ENCODE measurements at places on chromosomes 1 and 21.

DNA sequence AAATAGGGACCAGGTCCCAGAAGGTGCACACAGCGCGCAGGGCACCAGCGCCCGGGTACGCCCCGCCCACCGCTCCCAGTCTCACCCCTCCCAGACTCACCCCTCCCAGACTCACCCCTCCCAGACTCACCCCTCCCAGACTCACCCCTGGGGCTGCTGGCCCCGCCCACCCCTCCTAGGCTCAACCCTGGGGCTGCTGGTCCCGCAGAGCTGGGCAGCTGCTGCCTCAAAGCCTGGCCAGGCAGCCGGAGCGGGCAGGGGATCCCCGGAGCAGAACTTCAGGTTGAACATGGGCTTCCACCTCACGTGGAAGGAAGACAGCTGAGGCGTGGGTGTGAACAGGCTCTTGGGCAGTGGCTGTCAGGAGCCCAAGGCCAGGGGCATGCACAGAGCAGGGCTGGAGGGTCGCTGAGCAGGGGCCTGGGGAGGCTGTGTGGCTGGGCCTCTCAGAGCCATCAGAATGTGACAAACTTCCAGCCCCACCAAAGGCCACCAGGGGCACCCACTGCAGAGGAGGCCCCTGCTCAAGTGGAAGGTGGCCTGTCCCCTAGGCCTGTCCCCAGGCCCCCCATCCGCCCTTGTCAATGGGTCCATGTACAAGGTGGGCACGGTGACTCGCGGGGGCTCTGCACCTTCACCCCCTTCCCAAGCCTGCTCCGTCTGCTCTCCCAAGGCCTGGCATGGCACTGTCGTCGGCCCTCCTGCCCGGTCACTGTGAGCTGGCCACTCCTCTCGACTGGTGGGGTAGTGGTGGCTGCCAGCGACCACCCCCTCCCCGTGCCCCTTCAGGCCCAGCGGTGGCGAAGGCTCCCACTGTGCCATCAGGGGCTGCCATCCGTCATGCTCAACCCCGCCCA is 20.4 kb upstream of the SUMO3 start:
- DNase-seq, result no peak

- peak; percentile 48 for DNase-seq
Observed at GRCh38 chr1:154199563-154199879, 6.6 kb downstream of the CFAP141 start.

DNA sequence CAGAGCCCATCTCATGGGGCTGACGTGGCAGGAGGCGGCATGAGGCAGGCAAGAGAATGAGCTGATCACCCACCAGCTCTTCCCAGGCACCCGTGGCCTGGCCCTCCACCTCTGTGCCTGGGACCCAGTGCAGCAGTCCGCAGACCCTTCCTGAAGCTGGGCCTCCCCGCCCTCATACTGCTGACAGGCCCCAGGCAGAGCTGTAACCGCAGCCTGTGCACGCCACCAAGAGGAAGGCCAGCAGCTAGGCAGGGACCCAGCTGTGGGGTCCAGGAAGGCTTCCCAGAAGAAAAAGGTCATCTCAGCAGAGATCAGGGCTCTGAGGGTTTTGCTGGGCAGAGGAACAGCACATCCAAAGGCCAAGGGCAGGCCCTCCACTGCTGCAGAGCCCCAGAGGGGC is 9.8 kb upstream of the MTFR1L start:
- no peak for DNase-seq

DNA sequence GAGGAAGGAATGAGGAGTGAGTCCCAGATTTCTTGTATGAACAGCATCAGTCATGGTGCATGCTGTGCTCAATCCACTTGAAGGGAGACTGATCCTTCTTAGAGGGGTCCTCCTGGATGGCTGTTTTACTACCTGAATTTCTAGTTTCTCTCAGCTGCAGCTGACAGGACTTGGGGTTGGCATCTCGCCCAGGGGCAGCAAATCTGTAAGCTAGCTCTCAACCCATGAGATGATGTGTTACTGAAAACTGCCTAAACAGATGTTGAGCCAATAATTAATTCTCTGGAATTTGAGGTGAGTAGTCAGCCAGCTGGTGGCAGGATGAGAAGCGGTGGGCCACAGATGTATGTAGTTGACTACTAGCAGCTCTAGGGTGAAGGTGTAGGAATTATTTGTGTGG is 19.6 kb downstream of the BACH1 start:
- peak; percentile 59 for DNase-seq

DNA sequence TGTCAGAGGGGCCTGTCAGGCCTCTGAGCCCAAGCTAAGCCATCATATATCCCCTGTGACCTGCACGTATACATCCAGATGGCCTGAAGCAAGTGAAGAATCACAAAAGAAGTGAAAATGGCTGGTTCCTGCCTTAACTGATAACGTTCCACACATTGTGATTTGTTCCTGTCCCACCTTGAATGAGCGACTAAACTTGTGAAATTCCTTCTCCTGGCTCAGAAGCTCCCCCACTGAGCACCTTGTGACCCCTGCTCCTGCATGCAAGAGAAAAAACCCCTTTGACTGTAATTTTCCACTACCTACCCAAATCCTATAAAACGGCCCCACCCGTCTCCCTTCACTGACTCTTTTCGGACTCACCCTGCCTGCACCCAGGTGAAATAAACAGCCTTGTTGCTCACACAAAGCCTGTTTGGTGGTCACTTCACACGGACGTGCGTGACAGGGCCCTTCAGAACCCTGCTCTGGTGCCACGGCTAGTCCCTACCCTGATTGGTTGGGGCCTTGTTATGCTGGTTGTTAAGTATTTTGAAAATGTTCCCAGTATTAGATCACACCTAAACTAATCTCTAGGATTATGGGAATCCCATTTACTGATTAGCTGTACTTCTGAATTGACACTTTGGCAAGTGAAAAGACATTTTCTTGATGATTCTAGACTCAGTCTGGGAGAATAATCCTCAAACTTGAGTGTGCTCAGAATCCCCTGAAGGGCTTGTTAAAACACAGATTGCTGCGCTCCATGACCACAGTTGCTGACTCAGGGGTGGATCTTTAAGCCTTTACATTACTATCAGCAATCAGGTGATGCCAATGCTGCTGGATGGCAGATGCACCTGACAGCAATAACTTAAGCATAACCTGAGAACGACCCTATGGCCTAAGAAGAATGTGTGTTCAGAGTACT is 28.8 kb upstream of the SPATA6 start:
- no peak for DNase-seq

- no peak for DNase-seq
Observed at GRCh38 chr1:52771384-52771783, 45.1 kb downstream of the ZYG11B start.

DNA sequence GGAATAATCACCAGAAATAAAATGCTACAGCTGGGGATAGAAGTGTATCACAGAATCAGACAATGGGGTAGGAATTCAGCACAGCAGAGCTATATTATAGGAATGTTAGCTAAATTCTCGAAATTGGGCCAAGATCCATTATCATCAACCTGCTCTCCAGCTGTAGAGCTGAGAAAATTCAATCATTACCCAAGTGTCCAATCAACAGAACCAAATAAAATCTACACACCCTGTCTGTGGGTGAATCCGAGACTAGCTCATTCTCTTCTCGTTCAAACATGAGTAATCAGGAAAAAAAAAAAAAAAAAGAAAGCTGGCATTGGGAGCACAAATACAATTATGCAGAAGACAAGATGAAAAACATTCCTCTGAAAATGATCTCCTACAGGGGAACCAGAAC is 119.2 kb downstream of the CDC7 start:
- DNase-seq, result no peak

GRCh38 chr1:89953929-89954328 is 41.0 kb upstream of the ZNF326 start:
- DNase-seq, result no peak

GRCh38 chr21:34133392-34133791 is 60.0 kb downstream of the MRPS6 start:
- DNase-seq, result no peak

- peak; percentile 81 for DNase-seq
Observed at GRCh38 chr1:117284399-117285215, 73.9 kb upstream of the VTCN1 start.

GRCh38 chr1:91523482-91523881 is 22.8 kb downstream of the CDC7 start:
- DNase-seq, result no peak

GRCh38 chr1:89466307-89466930 is 58.2 kb upstream of the LRRC8B start:
- no peak for DNase-seq

GRCh38 chr1:92298573-92299476 is at the start of the genes GLMN and RPAP2:
Gene GLMN (minus strand): TSS chr1:92298987. CDS start chr1:92297999, 988 bp downstream.
Gene RPAP2 (plus strand): TSS chr1:92299059. CDS start chr1:92299074, 15 bp downstream.
- DNase-seq, result peak; percentile 87

DNA sequence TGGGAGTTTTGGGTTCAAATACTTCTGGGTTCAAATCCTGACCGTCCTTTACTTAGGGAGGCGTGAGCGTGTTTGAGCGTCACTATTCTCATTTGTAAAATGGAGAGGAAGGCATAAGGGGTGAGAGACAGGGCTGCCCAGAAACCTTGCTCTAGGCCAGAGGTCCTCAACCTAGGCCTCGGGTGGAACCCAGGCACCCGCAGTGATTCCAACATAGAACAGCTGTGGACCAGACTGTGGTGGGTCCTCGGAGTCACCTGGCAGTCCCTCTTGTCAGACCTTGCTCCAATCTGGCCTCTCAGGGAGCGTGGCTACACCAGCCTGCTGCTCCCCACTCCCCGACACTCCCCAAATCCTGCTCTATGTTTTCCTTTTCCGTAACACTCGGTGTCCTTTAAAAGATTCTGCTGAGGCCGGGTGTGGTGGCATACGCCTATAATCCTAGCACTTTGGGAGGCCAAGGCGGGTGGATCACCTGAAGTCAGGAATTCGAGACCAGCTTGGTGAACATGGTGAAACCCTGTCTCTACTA is 116.4 kb downstream of the PGBD5 start:
- no peak for DNase-seq

DNA sequence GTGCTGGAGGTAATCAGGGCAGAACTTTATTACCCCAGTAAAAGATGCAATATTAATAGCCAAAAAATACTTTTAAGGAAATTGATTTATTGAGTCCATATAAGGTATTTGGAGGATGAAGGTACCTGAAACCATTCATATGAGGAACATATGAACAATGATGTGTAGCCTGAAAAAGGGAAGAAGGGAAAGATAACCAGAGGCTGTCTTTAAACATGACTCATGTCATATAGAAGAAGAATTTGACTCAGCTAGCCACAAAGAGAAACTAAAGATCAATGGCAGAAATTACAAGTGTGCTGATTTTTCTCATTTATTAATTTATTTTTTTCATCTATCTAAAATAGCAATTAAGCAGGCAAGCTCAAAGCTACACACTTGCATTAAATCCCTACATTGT is 136.2 kb upstream of the DUSP10 start:
- peak; percentile 9 for DNase-seq

GRCh38 chr1:210437111-210437510 is 108.4 kb downstream of the HHAT start:
- DNase-seq, result no peak

DNA sequence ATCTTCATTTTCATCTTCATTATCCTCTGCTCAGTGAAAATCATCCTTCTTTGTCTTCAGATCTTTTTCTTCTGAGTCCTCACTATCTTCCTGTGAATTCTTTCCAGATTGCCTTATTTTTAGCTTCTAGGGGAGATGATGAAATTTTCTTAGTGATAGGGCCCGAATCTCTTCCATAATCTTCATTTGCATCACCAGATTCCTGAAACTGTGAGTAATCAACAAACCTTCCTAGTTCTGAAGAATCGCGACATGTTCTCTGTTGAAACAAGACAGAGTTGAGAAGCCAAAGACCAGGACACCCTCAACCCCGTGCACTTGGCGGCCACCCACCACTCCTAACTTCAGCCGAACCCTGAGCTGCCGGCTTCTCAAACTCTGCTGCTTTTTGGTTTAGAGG is 92.8 kb upstream of the CDC42BPA start:
- peak; percentile 58 for DNase-seq

GRCh38 chr1:145858238-145858900 is 512 bp downstream of the PIAS3 start:
- DNase-seq, result peak; percentile 49

DNA sequence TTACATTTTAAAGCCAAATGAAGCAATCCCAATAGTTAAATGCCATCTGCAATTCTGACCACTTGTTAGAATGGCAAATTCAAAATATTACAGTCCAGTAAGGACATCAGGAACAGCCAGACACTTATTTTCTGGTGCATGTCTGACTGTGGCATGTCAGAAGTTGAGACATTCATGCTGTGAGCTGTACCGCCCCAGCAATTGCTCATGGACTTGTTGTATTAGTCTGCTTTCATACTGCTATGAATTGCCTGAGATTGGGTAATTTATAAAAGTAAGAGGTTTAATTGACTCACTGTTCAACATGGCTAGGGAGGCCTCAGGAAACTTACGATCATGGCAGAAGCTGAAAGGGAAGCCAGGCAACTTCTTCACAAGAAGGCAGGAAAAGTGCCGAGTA is 19.1 kb downstream of the DDAH1 start:
- peak; percentile 84 for DNase-seq

GRCh38 chr1:34865981-34866761 is 6.6 kb upstream of the SMIM12 start:
- peak; percentile 67 for DNase-seq

DNA sequence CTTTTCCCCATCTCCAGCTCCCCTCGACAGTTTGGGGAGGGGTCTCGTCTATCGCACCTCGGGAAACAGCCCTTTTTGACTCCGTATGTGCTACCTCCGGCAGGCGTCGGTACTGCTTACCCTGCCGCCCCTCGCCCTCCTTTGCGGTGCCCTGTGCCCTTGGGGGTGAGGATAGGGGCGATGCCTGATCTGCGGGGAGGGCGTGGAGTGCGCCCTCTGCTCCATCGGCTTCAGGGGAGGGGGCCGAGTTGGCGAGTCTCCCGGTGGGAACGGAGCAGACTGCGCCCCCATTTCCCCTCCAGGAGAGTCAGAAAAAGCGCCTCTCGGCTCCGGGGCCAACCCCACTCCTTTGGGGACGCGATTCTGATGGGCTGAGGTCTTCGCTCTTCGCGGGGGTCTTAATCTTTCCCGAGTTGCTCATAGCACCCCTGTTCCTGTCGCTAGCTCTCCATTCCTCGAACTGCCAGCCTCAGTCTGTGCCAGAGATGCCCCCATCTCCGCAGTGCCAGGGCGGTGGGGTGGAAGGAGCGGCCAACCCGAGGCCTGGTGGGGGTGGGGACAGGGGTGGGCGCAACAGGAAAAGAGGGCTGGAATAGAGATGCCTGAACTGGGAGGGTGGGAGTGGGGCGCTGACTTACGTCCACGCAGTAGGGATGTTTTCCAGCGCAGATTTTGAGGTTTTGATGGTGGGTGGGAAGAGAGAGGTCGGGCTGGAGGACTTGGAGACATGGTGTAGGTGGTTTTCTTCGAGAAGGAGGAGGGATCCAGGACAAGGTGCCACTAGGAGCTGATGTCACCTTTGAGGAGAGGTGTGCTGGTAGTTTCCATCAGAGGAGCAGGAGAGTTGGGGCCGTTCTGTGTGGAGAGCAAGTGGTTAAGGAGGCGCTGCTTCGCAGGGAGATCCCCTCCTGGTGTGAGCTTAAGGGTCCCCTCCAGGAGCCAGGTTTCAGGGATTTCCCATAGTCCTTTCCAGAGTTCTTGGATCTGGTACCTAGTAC is 674 bp downstream of the PPFIA4 start:
- no peak for DNase-seq

- no peak for DNase-seq
Observed at GRCh38 chr1:232570007-232570406, 59.9 kb downstream of the SIPA1L2 start.

- peak; percentile 7 for DNase-seq
Observed at GRCh38 chr1:27203946-27204345, 30.5 kb upstream of the WDTC1 start.

Data from choroid plexus epithelial cell (primary cell).